ENCODE measurements at places on chromosomes 7 and 10.
A peak's percentile ranks its signal among the peaks of the same experiment; 100 is the strongest.

GRCh38 chr10:117472872-117473271 is 69.7 kb upstream of the EMX2 start:
- DNase-seq = no peak

- DNase-seq = no peak
These were observed 225.4 kb upstream of the IMMP2L start for GRCh38 chr7:111787741-111788140.

GRCh38 chr7:35971133-35971891 is 170.5 kb downstream of the SEPTIN7 start:
- no peak for DNase-seq

- DNase-seq = no peak
These were observed 19.6 kb upstream of the AGAP5 start for GRCh38 chr10:73717556-73717955.

DNA sequence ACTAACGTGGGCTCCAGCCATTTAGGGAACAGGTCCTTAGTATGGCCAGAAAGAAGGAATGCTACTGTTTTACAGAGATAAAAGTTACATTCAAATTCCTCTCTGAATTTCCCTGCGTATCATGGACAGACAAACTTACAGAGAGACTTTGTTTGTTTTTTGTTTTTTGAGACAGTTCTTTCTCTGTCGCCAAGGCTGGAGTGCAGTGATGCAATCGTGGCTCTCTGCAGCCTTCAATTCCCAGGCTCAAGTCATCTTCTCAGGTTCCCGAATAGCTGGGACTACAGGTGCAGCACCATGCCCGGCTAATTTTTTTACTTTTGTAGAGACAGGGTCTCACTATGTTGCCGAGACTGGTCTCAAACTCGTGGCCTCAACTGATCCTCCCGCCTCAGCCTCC is 64.5 kb upstream of the MPP7 start:
- DNase-seq = no peak

- DNase-seq = peak; percentile 74
These were observed 248.8 kb upstream of the PTN start for GRCh38 chr7:137592232-137592896.

DNA sequence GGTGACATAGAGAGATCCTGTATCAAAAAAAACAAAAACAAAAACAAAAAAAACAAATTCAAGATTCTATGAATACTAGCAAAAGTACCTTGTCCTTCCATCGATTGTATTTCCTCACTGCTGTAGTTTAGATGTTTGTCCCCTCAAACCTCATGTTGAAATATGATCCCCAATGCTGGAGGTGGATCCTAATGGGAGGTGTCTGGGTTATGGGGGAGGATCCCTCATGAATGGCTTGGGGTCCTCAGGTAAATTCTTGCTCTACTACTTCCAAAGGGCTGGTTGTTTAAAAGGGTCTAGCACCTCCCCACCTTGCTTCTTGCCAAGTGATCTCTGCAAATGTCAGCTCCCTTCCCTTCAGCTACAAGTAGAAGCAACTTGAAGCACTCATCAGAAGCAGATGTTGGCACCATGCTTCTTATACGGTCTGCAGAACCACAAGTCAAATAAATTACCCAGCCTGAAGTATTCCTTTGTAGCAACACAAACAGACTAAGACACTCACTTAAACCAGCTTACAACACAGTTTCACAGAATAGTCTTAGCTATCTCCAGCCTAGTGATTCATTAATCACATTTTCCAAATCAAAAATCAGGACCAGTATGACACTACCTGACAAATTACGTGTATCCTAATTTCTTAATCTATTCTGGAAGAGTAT is 20.7 kb downstream of the ABI1 start:
- no peak for DNase-seq

DNA sequence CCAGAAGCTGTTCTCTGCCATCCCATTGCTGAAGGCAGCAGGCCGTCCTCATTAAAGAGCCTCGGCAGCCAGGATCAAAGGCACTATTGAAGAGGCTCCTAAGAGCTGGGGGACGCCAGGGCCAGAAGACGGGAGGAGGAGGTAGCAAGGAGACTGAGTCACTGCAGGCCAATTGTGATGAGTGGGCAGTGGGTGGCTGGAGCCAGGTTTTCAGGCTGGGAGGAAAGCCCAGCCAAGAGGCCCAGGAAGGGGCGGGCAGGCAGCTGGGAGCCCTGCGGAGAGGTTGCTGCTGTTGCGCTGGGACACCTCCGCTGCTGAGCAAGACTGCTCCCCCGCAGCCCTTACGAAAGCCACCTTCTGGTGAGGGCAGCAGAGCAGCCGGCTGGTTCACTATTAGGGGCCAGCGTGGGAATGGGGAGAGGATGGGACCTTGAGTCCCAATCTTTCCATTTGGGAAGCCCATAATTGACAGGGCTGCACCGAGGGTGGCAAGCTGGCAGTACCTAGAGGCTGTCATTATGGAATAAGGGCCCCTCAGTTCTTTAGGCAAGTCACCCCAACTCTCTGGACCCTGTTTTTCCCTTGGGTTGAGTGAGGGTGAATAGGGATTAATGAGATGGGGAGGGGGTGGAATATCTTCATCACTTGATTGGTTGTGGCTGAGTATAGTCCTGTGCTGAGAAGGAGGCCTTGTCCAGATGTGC is 48.4 kb downstream of the UNC5B start:
- peak; percentile 64 for DNase-seq

GRCh38 chr10:86162036-86162435 is 204.6 kb downstream of the GRID1 start:
- no peak for DNase-seq

- no peak for DNase-seq
These were observed 173.6 kb downstream of the PTPRN2 start for GRCh38 chr7:158414002-158414401.

DNA sequence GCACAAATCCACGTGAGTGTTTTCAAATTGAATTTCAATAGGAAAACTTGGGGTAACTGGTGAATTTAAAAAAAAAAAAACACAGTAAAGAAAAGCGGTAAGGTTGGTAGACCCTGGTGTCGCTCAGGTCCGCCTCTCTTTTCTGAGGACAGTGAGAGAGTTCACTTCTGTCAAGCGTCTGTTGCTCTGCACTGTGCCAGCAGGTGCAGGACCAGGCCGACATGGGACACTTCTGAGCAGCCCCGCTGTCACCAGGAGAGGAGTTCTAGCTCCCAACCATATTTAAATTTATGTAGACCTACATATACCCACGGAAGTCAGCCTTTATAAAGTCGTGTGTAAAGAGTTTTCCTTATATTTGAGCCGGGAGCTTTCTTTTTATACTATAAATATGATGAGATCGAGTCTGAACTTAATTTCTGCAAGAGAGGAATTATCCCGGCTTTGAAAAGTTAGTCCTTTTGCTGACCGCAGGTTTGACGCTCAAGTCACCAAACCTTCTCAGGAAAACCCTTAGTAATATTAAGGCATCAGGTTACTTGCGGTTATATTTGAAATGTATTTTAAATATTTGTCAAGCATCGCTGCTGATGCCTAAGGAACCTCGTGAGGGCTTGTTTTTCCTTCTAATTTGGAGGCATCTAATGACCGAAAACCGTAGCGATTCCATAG is 531 bp downstream of the IKZF1 start:
- DNase-seq = no peak

DNA sequence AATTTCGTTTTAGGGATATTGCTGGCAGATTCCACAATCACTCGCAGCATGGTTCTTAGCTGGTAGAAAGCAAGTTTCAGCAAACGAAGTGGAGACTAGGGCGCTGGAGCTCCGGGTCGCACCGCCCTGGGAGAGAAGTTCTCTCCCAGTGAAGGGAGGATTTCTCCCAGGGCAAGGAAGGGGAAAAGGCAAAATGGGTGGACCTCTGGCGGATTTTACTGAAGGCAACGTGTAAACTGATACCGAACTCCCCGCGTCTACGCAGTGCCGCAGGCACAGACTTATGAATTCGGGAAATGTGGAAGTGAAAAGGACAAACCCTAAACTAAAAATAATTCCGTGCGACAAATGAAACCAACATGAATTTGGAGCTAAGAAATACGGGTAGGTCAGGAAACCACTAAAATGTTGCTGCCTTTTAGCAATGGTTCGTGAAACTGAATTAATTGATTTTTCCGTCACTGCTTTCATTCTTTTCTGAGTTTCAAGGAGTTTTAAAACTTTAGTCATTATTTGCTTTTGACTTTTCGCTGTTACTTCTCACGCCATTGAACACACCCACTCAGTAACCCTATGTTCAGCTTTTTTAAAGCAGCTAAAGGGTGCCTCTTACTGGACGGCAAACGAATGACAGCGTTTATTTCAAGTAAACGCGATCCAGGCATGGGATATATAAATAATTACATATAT is at the start of gene MYOF:
MYOF (minus strand) TSS at position 190 of the 690 bp plus-strand sequence; CDS start at position 50, 140 bp downstream.
- DNase-seq = peak; percentile 77
